Ureter (tissue), 1 donor: ENCODE measurements at places on chromosomes 1 and 21.
A peak's percentile ranks its signal among the peaks of the same experiment; 100 is the strongest.

- DNase-seq, result no peak
Measured at GRCh38 chr1:157628773-157629172, 30.9 kb upstream of the FCRL4 start.

DNA sequence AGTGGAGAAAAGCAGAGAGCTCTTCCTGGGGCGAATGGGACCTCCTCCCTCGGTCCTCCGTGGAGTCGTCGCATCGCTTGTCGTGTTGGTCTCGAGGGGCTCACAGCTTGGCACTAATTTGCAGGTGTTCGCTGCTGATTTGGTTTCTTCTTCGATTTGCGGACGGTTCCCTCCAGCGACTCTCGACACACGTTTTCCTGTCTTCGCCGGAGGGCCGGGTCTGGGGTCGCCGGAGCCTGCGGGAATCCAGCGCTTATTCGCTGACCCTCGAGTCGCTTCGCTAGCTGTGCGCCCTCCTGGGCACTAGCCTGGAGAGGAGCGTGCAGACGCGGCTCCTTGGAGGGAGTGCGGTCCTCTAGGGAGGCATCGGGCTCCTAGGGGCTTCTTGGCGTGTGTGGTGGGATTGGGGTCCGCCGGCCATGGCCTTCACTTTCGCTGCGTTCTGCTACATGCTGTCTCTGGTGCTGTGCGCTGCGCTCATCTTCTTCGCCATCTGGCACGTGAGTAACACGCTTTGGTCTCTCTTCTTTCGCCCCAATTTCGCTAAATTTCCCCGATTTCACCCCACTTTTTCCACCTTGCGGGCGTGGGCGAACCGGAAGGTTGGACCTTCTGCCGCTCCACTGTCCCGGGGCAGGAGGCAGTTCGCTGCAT is 766 bp downstream of the CNIH3 start:
- no peak for DNase-seq

- DNase-seq, result peak; percentile 83
Measured at GRCh38 chr1:200917291-200917817, 22.7 kb downstream of the INAVA start.

DNA sequence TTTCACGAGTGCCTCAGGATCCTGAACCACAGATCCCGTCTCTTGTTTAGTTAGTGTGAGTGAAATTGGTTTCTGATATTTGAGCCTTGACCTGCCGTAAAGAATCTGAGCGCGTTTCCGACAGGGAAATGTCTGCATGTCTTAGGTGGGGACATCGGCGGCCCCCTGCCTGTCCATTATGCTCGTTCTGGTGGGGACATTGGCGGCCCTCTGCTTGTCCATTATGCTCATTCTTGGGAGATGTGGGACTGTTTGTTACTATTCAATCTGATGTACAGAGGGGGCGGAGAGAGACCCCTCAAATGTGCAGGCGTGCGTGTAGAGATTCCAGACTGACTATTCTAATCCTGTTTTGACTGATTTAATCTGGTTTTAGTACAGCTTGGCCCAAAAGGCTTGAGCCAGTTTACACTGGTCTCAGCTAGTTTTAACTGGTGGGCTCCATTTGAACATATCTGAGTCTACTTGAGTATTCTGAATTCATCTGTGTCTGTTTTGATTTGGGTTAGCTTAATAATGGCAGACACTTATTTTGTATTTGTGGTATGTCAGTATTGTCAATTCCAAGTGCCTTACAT is 6.6 kb upstream of the TINAGL1 start:
- no peak for DNase-seq

GRCh38 chr1:68223687-68224086 is 8.6 kb downstream of the WLS start:
- DNase-seq, result no peak

- DNase-seq, result no peak
Measured at GRCh38 chr1:160082926-160083325, 1.6 kb downstream of the KCNJ9 start.

DNA sequence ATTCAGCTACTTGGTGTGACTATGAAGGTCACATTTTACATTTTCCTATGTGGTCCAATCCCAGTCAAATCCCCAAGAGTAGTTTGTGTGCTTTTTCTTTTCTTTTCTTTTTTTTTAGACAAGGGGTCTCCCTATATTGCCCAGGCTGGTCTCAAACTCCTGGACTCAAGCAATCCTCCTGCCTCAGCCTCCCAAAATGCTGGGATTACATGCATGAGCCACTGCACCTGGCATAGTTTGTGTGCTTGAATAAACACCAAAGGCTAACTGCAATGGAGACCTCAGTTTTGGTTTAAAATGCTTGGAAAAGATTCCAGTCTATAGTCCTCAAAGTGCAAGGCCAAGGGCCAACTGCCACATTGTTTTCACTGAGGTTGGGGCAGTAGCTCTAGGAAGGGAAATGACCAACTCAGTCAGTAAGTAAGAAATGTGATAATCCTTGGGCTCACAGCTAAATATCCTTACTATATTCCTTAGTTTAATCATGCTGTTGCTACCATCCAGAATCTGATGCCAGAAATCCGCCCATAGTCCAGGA is 38.6 kb downstream of the EIF2B3 start:
- DNase-seq, result no peak

DNA sequence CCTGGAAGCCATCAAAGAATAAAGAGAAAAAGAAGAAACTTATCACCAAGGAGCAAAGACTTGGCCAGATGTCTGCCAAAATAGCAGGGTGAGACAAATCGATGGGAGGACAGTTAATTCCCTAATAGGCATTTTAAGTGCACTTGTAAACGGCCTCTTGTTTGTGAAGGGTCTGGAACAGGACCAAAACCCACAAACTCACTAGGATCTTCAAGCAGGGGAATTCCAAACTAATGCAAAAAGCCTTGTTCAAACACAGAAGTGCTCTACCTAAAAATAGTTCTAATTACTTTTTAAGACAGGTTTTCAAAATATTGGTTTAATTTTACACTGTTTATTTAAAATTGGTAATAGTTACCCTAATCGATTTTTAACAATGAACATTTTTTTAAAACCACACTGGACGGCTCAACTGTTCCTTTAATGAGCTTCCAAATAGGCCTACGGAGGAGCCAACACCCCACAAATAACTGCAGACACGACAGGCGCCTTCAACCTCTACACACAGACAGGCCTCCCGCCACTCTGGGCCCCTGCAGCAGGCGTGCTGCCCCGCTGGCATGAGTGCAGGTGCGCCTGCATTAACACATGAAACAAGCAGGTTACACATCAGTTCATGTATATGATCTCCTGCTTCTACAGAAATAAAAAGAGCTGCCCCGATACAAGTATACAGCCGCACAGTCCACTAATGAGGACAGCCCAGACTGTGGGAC is 15.8 kb downstream of the UBE2G2 start:
- no peak for DNase-seq

DNA sequence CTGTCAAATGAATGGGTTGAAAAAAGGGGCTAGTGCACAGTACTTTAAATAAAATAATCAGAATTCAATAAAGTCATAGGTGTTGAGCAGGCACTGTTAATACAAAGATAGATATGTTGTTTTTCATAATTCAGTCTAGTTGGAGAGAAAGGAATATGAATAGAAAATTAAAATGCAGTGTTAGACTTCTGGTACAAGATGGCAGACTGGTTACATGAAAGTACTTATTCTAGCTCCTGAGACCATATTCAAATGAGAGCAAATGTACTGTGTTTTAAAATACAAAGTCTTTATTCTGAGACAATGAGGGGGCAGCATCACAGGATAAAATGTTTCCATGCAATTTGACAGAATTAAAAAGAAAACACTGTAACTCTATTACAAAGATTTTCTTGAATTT is 542.1 kb downstream of the COL11A1 start:
- DNase-seq, result no peak
